Posterior cingulate gyrus (tissue), 11 donors: ENCODE measurements at places on chromosomes 1 and 21.

- no peak for DNase-seq
Measured at GRCh38 chr1:231853588-231854207, 227.1 kb downstream of the DISC1 start.

DNA sequence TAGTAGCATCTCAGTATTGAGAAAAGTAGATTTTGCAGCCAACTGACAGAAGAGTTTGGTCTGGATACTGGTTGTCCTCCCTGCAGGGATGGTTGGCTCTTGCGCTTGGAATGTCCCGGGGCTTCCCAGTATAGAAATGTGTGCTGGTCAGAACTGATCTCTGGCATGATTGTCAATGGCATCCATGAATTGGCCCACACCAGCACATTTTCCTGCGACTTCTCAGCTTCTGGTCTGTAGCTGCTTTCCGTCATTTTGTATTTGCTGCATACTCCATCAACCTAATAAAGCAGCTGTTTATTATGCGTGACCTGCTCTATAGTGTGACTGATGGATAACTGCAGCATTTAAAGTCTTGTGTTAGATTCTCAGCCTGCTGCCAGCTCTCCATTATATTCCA lies 203.7 kb downstream of the S1PR1 start:
- no peak for DNase-seq

DNA sequence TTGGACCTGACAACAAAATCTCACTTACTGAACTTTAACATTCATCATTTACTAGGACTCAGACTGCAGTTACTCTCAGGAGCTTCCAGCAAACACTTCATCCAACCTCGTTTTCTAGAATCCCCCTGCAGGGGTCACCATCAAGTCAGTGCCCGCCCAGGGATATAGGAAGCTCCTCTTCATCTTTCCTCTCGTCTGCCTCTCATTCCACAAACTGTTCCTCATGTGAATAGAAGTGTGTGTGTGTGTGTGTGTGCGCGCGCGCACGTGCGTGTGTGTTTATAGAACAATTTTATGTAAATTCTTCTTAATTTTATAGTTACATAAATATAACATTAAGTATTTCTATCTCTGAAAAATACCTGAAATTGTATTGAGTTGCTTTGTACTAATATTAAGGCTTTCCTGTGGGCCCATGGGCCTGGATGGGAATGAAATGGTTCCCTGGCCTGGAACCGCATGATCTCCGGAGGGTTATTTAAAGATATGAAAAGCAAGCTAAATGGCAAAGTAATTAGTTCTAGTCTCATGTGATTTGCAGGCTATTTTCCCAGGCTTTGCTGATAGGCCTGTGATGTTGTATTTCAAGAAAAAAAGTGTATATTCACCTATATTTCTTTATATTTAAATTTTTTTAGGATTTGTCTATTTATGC lies 21.7 kb upstream of the ABCD3 start:
- no peak for DNase-seq

DNA sequence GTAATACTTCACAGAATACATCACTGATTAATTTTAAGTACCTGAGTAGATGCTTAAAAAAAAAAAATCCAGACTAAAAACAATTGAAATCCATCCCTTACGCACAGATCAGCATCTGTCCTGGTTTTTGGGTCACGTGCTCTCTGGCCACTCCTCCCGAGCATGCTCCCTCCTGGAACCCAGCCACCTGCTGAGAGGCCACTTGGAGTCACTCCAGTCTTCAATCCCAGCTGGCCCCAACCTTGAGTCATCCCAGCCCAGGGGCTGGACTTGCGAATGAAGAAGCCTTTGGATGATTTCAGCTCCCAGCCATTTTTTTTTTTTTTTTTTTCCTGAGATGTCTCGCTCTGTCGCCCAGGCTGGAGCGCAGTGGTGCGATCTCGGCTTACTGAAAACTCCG lies 8.9 kb downstream of the MAP1LC3C start:
- DNase-seq: peak; percentile 74

DNA sequence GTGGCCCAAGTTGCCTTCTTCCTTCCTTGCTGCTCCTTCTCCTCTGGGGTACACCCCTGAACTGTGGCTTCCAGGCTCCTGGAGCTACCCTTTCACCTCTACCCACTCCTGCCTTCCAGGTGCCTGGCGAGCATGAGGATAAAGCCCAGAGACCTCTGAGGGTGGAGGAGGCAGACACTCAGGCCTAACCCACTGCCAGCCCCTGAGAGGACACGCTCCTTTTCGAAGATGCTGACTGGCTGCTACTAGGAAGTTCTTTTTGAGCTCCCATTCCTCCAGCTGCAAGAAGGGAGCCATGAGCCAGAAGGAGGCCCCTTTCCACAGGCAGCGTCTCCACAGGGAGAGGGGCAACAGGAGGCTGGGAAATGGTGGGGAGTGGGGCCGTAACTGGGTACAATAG lies 15.6 kb downstream of the RHBG start:
- no peak for DNase-seq

DNA sequence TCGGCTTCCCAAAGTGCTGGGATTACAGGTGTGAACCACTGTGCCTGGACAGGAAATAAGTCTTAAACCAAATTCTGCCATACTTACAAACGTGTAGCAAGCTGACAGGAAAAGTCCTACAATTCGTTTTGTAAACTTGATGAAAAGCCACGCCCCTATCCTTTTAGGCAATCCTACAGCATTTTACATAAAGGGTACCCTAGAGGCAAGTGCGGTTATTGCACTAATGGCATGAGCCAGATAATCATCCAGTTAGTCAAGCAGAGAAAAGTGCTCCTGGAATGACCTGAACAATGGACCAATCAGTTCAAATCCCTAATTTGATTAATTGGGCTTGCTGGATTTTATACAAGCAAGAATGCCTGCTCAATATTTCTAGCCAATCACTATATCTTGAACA lies 338.2 kb downstream of the KIF26B start:
- DNase-seq: no peak

GRCh38 chr1:24692351-24692980 lies 49.4 kb downstream of the SRRM1 start:
- no peak for DNase-seq

DNA sequence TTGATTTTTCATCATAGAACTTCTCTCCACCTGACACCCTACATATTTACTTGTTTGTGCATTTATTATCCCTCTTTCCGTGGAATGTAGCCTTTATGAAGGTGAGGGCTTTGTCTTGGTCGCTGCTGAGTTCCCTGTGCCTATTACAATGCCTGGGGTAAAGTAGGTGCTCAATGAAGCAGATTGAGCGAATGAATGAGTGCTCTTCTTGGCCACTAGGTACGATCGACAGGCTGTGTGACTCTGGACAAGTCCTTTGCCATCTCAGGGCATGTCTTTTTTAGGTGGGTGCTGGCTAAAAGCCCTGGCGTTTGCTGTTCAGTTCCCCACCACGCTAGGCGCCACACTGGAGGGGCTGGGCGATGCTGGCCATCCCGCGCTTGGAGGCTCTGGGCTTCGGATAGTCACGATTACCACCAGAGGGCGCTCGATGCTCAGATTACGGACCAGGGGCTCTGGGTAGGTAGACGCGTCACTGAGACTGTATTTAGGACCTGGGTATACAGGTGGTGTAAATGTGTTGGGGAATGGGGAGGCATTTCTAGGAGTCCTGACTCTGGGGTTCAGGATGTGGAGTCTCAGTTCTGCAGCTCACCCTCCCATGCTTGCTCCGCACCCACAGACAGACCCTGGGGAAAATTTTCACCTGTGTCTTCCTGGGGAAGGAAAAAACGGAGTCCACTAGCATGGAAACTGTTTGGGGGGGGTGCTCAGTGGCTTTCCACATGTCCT lies 71.0 kb upstream of the CSF3R start:
- peak; percentile 63 for DNase-seq

- DNase-seq: no peak
Measured at GRCh38 chr1:38929054-38929453, 12.6 kb downstream of the RHBDL2 start.

DNA sequence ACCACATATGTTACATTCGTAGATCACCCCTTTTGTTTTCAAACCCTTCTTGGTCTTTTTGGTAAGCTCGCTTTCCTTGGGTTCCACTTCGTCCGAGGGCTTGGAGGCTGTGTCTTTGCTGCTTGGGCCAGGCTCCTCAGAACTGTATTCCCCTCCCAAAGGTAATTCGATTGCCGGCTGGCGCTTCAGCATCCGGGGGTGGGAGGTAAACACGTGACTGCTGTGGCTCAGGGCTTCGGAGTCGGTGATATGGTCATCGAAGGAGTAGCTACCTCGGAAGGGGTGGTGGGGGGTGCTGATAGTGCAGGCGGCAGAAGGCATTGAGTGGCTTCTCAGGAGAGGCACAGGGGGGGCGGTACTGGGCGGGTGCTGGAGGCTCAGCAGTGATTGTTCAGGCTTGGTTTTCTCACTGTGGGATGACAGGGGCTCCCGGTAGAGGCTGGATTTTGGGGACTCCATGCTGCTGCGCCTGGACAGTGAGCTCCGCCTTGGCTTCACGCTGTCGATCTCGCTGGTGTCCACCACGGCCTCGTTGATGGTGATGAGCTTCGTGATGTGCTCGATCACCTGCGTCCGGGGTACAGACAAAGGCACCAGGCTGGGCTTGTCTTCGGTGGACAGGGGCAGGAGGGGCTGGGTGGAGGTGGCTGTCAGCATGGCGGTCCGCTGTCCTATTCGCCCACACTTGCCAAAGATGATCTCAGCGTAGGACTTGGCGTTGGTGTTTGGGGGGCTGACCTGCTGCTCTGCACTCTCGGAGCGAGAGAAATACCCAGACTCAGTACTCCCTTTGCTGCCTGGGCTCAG lies 98.6 kb upstream of the EDN2 start:
- DNase-seq: no peak

DNA sequence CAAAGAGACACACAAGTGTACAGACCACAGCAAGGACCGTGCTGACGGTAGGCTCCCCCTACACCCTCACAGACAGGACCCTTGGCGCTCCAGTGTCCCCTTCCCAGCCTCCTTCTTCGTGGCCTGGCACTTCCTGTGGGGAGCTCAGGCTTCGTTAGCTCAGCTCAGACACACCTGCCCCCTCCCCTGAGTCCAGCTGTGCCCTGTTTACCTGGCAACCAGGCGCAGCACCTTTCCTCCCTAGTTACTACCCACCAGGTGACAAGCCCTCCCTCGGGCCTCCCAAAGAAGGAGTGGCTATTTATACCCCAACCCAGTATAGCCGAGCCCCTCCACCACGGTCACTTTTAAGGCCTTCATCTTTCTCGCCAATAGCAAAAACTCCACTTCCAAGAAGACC lies 4.7 kb downstream of the CELF3 start:
- DNase-seq: no peak

- DNase-seq: no peak
Measured at GRCh38 chr1:37476460-37477197, 2.2 kb downstream of the ZC3H12A start.

- DNase-seq: no peak
Measured at GRCh38 chr1:67755619-67756018, 70.6 kb downstream of the GADD45A start.

- peak; percentile 56 for DNase-seq
Measured at GRCh38 chr1:65310078-65310587, 790 bp downstream of the DNAJC6 start.

- no peak for DNase-seq
Measured at GRCh38 chr1:11684070-11684469, 3.1 kb upstream of the MAD2L2 start.

- no peak for DNase-seq
Measured at GRCh38 chr1:149949911-149950310, 13.2 kb upstream of the MTMR11 start.

GRCh38 chr1:172172352-172172831 lies 248.1 kb upstream of the C1orf105 start:
- DNase-seq: no peak

DNA sequence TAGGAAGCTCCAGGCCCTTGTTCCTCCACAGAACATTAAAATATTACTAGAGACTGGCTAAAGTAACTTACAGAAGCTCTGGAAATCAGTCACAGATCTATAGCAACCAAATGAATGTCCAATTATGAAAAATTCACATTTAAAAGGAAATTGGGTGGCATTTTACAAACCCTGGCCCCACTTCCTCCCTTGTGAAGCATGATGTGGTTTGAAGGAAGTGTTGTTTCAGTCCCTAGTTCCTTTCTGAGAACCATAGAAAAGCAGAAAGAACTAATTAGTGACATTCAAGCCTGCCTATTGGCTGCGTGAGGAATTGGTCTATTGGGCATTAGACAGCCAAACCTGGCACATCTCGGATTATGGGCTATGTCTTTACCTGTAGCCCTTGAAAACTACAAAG lies 649.7 kb upstream of the NEGR1 start:
- no peak for DNase-seq

DNA sequence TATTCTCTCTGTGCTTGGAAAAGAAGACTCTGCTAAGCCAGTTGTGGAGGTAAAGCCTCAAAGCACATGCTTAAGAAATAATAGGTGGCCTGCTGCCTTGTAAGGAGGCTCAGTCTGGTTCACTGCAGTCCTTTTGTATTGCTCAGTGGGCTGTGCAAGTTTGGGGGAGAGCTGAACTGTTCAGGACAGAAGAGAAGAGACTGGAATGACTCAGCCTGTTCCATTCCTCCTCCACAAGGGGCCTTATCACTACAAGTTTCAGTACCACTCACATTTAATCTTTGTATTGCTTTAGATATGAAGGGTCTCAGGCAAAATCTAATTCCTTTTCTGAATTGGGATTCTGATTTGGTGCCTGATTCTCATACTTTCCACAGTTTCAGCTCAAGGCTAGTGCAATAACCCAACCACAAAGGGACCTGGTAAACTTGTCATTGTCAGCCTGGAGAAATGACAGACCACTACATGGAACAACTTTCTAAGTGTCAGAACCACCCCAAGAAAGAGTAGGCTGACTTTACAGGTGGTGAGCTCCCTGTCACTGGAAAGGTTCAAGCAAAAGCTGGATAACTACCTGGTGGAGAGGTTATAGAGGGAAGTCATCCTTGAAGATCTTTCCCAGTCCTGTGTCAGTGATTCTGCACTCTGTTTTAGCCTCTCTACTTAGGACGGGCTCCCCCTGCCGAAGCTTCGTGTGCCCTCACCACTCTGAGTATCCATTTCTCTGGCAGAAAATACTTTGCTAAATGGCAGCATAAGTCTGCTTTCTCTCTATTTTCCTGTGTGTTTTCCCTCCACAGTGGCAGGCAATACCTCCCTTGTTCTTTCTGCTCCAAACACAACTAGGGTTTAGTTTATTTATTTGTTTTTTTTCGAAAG lies 162.9 kb upstream of the GJB5 start:
- DNase-seq: no peak

DNA sequence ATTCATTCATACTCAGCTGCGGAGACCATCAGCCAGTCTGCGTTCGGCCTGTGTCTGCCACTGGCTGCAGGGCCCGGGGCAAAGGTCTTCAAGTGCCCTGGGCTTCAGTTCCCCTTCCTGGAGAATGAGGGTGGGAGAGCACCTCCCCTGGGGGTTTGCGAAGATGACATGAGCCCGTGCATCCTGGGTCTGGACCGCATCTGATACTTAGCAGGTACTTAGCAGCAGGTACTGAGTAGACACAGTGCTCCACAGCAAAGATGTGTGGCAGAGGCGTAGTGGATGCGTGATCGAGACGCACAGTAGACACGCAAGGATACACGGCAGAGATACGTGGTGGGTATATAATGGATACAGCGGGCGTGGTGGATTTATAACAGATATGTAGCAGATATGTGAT lies 51.3 kb downstream of the PRKCZ start:
- no peak for DNase-seq

DNA sequence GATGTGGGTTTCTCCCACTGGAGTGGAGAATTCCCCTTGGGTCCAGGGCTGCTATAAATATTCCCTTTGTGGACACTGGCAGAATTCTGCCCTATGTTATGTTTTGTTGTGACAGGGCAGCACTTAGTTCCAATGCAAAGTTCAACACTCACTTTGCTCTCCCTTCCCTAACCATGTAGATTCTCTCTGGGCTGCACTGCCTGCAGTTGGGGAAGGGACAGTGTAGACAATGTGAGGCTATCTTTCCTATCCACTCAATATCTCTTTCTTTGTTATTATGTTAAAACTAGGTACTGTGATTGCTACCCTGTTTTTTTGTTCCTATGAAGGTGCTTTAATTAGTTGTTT lies 19.6 kb downstream of the GPR88 start:
- DNase-seq: no peak
